ENCODE measurements at places on chromosomes 12 and 14. TPM values are rescaled to one million over a fixed set of nuclear protein-coding genes. Genes with fewer than 3 reads are reported as not detected.

The PHC1 gene
- 46.6 TPM for total RNA-seq

The RERG gene
- not detected for total RNA-seq

The FGF23 gene
- total RNA-seq = not detected

DNA sequence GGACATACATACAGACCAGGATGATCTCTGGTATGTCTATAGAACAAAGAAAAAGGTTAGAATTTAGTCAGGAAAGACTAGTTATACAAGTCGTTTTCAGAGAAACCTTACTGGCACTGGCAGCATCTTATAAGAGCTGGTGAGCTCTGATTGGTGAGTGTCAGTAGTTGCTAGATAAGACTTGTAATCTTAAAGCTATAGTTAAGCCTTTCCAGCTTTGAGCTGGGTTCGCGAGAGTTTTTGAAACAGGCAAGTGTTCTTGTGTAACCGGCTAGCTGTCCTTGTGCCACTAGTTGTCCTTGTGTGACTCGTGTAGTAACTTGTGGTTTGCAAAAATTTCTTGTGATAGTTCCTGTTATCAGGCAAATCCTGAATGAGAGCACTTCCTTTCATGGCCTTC, 740.9 kb downstream of the GALC start:
- DNase-seq = no peak

DNA sequence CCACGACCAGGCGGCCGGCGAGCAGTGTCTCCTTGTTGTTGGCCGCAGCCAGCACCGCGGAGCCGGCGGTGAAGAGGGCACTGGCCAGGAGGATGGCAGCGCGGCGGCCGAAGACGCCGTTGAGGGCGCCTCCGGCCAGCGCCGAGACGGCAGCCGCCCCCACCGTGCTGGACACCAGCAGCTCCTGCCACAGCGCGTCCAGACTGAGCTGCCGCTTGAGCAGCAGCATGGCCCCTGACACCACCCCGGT, 691 bp downstream of the SLC2A13 start:
- DNase-seq = no peak

DNA sequence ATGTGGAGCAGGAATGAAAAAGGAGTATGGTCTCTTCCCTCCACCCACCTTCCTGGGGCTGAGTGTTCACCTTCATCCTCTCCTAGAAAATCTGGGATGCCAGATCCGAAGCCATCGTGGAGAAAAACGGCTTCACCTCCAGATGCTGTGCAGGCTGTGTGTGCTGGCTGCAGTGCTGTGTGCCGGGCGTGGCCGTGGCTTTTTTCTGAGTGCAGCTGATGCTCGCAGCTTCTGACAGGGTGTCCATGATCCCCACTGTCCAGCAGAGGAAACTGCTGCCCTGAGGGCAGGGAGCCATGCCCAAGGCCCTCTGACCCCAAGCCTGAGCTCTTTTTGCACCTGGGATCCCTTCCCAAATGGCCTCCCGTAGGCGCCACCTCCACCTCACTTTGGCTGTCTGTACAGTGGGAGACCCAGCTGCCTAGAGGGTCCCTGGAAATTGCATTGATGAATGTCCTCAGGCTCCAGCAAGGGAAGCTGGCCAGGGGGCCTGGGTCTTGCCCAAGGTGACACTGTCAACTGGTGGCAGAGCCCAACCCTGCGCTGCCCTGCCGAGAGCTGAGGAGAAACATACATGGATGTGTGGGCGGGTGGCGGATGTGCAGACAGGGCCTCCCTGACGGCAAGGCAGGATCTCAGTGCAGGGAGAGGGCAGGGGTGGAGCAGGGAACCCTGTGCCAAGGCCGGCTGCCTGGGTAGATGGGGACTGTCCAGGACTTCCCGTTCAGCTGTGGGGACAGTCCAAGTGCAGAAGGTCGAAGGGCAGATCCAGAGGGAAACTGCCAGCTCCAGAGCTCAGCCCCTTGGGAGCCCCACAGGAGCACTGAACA, 53.3 kb downstream of the BEGAIN start:
- no peak for DNase-seq

DNA sequence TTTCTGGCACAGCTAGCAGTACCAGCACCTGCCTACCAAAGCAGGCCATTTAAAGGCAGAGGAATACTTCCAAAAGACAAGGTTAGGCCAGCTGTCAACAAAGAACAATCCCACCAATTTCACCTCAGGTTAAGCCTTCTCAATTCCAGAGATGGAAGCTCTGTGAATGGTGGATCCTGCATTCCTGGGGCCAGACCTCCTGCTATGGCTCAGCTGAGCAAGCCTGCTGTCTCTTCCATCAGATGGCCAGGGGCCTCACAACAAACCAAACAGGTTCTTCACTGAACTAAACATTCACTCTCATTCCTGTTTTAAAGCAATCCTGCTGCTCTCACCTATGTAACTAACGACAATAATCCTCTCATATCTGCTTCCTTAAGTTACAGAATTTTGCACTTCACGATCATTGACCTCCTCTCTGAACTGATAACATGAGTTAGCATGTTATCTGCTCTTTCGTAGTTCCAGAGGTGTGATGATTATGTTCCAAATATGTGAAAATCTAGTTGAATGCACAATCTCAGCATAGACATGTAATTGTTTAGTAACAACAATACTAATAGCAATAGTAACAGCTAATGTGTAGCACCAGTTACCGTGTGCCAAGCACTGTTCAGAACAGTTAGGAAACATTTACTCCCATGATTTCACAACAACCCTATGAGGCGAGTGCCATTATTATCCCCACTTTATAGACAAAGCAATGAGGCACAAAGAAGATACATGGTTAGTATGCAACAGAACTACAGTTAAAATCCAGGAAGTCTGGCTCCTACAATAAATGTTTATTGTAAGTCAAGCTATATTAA, 73.2 kb downstream of the SLC2A13 start:
- no peak for DNase-seq

DNA sequence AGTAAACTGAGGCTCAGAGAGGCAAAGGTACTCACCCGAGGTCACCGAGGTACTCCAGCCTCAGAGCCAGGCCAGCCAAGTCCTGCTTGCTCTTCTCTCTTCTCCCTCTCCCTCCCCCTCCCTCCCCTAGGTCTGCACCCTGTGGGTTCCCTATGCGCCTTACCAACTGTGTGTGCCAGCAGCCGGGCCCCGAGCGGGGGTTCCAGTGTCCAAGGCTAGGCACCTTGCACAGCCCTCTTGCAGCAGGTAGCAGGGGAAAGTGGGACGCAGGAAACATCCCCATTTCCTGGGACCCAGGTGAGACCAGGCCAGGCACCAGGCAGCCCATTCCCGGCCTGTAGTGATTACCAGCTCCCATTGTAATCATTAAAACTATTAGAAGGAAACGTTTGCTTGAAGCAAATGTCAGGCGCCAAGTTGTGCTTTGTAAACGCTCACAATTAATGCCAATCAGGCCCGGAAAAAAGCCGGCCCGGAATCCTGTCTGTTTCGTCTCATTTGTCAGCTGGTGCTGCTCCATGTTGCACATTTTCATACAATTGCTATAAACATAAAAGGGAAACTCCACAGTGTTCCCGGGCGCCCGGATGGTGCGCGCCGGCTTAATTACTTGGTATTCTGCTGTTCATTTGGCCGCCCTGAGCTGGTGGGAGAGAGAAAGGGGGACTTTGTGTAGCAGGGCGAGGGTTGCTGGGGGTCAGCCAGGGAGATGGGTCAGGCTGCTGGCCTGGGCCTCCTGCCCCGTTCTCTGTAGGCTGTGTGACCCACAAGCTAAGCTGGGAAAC, 11.9 kb downstream of the FAM222A start:
- DNase-seq = no peak

GRCh38 chr14:89621791-89622638, 205.0 kb upstream of the FOXN3 start:
- DNase-seq = no peak

- no peak for DNase-seq
Measured at GRCh38 chr14:61121355-61121787, 140.3 kb downstream of the SLC38A6 start.

- no peak for DNase-seq
Measured at GRCh38 chr14:44463356-44464004, 43.6 kb downstream of the FSCB start.

DNA sequence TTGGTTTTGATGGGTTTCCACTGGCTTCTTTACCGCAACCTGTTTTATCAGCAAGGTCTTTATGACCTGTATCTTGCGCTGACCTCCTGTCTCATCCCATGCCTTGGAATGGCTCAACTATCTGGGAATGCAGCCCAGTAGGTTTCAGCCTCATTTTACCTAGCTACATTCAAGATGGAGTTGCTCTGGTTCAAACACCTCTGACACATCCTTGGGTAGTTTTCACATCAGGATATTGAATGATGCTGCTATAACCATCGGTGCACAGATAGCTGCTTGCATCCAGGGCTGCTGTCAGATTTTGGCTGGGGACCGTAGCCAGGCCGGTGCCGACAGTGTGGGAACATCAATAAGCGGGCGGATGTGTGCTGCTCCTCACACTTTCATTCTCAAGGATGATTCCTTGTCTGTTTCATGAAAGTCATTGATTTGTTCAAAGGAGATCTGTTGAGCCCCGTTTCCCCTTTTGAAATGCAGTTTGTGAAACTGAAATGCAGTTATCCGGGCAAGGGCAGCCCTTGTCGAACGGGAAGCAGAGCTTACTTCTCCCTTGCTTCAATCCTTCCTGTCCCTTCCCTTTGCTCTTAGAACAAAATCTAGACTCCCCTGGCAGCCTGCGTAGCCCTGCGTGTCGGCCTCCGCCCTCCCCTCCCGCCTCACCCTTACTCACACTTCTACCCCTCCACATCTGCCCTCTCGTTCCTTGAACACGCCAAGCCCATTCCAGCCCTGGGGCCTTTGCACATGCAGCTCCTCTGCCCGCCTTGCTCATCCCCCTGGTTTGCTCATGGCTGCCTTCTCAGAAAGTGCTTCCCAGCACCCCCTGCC, 49.2 kb upstream of the NCOR2 start:
- DNase-seq = no peak

DNA sequence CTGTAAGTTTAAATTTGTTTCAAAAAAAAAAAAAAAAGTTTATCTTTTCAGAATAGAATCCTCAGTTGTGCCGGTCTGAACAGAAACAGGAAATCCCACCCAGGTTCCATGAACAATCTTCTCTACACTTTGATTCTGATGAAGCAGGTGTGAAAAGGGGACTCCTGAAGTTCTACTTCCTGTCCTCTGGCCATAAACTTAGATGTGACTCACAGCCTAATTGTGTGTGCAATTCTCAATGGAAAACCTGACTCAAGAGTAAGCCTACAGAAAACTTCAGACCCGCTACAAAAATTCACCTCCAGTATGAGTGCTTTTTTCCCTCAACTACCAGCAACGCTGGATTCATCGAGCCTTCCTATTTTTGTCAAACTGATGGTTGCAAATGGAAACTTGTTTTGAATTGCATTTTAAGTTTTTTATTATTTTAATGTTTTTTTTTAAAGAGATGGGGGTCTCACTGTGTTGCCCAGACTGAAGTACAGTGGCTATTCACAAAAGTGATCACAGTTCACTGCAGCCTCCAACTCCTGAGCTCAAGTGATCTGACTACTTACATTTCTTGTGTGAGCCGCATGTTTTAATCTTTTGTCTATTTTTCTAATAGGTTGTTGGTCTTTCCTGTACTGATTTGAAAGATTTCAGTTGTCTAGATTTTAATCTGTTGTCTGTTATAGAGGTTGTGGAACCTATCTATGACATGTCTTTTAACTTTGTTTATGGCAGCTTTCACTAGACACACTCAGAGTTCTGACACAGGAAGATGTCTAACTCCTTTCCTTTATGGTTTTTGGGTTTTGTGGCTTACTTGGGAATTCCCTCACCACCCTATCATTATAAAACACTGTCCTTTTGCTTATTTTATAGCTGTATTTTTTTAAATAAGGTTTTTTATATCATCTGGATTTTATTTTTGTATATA, 37.6 kb downstream of the ATG14 start:
- DNase-seq = no peak

DNA sequence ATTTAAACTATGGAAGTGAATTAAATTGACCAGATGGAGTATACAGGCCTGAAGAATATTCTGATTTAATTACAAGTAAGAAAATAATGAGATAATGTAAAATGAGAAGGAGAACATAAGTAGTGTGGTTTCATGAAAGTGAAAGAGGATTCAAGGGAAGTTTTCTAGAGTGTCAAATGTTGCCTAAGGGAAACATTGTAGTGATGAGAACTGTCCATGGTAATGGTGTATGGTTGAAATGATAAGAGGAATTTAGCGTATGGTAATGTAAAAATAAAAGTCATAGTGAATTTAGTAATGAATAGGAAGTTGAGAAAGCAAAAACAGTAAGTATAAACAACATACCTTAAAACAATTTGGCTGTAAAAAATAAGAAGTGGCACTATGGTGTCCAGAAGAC, 1954.6 kb upstream of the FLRT2 start:
- no peak for DNase-seq

DNA sequence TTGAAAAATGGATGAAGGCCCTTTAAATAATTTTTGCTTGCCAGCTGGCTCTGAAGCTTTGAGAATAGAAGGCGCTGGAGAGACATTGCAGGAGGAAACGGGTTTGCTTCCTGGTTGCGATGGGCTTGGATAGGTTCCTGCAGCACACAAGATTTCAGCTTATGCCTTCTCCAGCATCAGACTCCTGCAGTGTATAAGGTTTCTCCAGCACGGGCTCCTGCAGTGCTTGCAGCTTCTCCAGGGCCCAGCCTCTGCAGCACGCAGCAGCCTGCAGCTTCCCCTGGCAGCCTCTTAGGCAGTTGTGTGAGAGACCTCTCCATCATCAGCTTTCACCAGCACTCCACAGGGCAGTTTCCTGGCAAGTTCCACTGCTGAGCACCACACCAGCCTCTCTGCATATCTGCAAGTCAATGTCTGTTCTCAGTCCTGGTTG, 78.7 kb upstream of the ZDHHC17 start:
- DNase-seq = no peak

GRCh38 chr14:100091386-100091785, 26.2 kb downstream of the EVL start:
- no peak for DNase-seq

DNA sequence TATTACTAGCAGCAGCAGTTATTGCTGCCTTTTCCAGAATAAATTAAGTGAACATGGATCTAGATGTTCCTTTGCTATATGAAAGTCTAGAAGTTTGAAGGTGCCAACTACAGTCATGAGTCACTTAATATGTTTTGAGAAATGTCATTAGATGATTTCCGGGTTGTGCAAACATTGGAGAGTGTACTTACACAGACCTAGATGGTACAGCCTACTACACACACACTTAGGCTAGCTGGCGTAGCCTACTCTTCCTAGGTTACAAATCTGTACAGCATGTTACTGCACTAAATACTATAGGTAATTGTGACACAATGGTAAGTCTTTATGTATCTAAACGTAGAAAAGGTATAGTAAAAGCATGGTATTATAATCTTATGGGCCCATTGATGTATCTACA, 368.1 kb downstream of the PDZRN4 start:
- no peak for DNase-seq

Measured in CD4-positive, alpha-beta T cell (primary cell).